Aorta (tissue), 5 donors: ENCODE measurements at places on chromosomes 11 and 22.
A peak's percentile ranks its signal among the peaks of the same experiment; 100 is the strongest.

DNA sequence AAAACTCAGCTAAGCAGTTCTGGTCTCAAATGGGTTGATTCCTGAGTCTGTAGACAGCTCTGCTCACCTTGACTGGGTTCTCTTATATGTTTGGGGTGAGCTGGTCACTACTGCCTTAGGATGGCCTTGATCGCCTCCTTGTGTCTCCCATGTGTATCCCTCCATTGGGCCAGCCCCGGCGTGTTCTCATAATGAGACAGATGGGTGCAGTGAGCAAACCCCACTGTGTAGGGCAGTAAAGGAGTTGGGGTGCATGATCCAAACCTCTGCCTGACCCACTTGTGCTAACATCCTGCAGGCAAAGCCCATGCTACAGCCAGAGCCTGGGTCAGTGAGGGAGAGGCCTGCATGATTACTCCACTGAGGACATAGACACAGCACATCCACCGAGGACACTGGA is 657.6 kb downstream of the BRD1 start:
- no peak for DNase-seq

DNA sequence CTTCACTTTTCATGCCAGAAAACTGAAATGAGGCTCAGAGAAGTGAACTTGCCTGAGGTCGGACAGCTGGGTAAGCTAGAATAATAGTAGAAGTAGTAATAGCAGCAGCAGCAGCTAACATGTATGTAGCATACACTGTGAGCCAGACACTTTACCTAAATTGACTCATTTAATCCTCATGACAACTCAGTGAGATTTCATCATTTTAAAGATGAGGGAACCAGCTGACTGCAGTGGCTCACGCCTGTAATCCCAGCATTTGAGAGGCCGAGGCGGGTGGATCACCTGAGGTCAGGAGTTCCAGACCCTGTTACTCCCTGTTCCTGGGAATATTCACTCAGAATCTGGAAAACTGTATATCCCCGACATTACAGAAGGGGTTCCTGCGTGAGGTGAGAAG is 154.5 kb downstream of the DBX1 start:
- DNase-seq, result no peak

GRCh38 chr11:119774172-119774763 is 45.3 kb upstream of the NECTIN1 start:
- peak; percentile 7 for DNase-seq

DNA sequence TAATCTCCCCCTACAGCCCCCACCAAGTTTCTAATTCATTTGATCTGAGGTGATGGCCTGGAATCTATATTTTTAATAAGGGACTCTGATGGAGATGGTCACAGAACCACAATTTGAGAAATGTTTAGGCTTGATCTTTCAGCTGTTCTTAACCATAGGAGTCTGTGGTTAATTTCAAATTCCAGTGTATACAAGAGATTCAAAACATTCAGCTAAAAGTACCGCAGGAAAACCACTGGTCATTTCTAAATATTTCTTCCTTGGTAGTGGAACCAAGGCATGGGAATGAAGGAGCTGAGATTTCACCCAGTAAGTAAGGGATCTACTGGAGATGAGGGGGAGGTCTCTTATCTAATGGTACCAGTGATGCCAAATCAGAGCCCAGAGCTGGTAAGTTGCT is 18.3 kb upstream of the GALNT18 start:
- DNase-seq, result no peak

DNA sequence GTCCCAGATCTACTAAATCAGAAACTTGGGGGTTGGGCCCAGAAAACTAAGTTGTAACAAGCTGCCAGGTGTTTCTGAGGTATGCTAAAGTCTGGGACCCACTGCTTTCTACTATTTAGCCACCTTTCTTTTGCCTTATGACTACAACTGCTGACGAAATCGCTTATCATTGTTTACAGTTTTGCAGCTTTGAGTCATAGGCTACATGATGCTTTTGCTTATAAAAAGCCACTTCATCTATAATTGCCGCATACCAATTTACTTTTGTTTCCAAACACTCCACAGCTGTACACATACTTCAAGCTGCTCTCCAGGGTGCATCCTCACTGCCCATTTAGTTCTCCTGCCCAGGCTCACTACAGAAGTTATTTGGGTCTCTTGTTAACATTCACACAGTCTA is 144.7 kb downstream of the ENTHD1 start:
- no peak for DNase-seq

DNA sequence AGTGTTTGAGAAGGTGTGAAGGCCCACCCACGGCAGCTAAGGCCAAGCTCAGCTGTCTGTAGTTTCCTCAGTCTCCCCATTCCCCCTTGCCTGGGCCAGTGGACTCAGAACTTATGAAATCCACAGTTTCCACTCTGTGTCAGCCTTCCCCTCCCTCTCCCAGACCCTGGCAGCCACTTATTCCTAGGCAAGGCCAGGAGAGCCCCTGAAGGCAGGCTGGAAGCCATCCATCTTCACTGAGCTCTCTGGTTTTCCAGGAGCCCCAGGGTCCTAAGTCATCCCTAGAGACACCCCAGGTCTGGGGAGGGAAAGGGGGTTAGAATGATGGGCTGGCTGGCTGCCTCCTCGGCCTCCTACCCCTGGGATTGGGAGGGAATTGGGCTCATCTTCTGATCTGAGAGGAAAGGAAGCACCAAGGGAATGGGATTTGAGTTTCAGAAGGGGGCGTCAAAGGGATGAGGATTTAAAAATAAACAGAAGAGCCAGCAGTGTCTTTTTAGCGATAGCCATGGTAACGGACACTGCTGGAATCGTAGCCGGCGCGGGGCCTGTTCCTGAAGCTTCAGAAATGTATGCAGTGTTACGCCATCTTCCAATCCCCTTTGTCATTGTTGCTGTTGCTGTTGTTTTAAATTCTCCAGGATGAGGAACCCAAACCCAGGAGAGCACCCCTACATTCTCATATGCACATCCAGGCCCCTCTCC is 561.1 kb upstream of the CADM1 start:
- no peak for DNase-seq

DNA sequence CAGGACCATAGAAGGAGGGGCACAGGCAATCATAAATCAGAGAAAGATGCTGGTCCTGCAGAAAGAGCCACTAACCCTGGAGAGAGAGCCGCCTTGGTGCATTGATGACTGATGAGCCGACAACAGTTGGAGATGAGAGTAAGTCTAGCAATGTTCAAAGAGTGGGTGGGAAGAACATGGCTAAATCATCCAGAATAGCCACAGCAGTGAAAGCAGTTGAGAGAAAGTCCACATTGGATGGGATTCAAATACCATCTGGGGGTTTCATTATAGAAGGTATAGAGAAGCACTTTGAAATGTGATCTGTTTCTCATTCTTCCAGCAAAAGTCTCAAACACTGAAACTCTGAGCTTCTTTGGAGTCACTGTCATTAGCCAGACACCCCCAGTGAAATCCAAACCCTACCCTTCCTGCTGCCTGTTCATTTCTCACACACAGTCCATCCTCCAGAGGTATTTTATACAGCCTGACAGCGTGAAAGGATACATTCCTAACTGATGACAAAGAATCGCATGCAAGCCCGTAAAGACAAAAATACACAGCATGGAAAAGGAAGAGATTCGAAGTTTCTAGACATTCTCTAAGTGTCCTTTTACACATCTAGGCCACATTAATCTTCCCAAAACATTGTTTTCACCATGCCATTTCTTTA is 303.1 kb upstream of the MPPED2 start:
- no peak for DNase-seq

DNA sequence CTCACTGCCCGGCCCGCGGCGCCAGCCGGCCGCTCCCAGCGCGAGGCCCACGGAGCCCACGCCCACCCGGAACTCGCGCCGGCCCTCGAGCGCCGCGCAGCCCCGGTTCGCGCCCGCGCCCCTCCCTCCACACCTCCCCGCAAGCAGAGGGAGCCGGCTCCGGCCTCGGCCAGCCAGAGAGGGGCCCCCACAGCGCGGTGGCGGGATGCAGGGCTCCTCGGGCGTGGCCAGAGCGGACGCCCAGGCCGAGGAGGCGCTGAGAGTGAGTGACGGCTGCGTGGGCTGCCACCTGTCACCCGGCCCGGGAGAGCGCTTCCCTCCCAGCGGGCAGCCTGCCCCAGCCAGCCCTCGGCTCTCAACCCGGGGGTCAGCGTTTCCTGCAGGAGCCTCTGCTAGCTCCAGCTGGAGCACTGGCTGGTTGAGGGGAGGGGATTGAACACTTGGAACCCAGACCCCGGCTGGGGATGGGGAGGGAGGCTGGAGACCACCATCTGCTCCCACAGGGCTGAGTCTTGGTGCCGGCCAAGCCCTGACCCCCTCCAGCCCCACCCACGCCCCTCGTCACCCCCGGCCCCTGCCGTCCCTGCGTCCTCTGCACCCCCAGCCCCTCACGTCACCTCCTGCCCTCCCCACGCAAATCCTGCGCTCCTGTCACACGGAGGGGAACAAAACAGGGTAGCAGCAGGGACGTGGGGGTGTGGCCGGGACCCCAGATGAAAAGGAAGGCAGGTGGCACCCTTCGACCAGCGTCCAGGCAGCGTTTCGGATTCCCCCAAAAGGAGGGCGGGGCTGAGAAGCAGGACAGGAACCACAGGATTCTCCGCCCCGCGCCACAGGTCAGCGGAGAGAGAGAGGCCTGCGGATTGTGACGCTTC is 157.0 kb downstream of the BRD1 start:
- DNase-seq, result peak; percentile 77

DNA sequence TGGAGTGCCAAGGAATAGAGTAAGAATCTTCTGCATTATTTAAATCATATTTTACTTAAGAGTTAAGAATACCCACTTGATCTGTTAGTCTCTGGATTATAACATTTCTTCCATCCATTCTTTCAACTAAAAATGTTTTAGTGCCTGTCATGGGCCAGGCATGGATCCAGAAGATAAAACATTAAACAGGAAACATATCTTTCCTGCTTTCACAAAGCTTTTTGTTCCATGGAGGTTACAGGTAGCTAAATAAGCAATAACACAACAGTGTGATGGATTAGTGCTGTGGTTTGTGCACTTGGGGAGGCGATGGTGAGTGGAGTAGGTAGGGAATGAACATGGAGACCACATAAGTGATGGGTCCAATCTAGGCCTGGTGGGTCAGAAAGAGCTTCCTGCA is 258.5 kb downstream of the DDX10 start:
- no peak for DNase-seq

DNA sequence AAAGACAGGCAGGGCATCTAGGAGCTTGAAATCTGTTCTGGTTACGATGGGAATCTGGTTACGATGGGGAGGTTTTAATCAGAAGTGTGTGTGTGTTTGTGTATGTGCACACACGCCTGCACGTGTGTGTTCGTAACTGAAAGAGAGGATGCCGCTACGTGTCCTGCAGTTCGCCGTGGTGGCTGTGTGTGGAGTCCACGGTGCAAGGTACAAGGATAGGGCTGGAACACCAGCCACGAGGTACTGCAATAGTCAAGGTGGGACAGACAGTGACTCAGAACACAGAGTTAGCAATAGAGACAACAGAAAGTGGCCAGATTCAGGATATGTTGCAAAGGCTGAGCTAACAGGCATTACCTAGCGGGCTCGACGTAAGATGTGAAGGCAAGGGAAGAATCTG is 46.7 kb downstream of the IGSF9B start:
- DNase-seq, result peak; percentile 13

GRCh38 chr11:59223611-59224010 is 10.9 kb upstream of the MPEG1 start:
- no peak for DNase-seq

- no peak for DNase-seq
These were observed 80.6 kb downstream of the CELSR1 start for GRCh38 chr22:46456818-46457163.

DNA sequence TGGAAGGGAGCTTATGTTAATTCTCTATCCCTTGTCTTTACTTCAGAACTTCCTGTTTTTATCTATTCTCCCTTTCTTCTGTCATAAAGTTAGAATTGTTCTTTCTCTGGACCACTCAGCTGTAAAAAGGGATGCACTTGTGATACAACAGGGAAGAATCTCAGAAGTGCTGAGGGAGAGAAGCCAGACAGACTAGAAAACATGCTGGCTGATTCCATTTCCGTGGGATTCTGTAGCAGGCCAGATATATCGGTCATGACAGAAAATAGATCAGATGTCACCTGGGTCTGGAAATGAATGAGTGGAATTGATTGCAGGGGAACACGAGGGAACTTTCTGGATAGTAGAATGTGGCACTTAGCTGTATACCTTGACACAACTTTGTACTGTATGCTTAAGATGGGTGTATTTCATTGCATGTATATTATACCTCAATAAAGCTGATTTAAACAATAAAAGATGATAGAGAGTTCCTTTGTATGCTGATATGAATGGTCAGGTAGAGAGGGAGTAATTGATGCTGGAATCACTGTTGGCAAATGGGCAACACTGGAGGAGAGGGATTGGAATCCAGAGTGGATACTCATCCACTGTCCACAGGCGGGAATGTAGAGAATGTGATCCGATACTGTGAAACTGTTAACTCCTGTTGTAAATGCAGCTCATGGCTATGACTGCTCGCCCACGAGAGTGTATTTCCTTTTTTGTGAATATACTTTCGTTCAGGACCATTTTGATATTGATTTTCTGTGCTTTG is 59.6 kb downstream of the ATXN10 start:
- no peak for DNase-seq

DNA sequence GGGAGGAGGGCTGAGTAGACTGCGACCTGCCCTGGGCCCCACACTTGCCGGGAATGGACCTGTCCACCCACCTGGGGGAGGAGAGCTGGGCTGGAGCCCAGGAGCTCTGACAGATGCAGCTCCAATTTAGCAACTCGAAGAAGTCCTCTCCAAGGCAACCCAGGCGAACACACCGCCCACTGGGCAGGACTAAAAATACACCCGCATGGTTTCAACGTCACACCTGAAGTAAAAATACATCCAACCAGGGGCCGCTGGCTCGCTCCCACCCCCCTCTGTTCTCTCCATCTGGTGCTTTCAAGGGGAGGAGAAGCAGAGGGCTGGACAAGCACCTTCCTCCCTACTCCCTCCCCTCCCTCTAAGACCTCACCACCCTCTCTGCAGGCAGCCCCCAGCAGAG is 119.9 kb downstream of the FEZ1 start:
- peak; percentile 87 for DNase-seq

DNA sequence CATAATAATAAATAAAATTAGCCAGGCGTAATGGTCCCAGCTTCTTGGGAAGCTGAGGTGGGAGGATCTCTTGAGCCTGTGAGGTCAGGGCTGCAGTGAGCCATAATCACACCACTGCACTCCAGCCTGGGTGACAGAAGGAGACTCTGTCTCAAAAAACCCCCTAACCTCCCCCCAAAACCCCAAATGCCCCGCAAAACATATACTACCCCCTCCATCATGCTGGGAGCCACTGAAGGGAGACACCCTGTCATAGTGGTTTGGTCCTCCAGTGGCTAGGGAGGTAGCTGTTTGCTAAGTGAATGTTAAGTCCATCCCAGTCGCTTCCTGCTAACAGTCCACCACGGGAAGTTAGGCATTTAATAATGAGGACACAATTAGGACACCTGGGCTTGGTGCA is 125.0 kb downstream of the ABTB2 start:
- DNase-seq, result no peak

DNA sequence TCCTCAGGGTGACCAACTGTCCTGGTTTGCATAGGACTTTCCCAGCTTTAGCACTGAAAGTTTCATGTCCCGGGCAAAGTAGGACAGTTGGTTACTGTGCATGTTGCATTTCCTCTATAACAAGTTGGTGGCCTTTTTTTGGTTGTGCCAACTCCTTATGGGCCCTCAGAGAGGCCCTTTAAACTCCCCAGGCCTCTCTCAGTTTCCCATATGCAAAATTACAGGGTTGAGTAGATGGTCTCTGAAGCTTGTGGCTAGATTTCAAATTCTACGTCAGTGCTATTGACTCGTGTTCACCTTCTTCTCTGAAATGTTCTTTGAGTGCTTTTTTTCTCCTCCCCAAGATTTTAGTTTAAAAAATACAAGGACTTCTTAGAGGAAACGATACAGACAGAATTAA is 92.5 kb downstream of the MYO18B start:
- no peak for DNase-seq

GRCh38 chr11:69538854-69539253 is 57.4 kb downstream of the LINC01488 start:
- no peak for DNase-seq
